ENCODE measurements at places on chromosomes 12 and 14.

DNA sequence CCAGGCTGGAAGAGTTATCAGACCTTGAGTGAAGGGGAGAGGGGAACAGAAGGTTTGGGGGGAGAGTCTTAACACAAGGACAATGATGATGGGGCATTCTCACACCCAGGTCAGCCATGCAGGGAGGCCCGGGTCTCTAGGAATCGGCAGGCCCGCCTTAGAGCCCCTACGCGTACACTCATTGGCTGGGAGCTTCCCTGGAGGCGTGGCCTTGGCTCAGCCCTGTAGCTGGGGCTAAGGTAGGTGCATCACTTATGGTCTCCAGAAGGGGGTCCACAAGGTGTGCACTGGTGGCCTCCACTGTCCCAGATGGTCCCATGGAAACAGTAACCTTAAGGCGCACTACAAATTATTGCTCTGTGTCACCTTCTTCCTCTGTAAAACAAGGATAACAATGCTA lies 660.1 kb downstream of the MED13L start:
- DNase-seq = no peak

DNA sequence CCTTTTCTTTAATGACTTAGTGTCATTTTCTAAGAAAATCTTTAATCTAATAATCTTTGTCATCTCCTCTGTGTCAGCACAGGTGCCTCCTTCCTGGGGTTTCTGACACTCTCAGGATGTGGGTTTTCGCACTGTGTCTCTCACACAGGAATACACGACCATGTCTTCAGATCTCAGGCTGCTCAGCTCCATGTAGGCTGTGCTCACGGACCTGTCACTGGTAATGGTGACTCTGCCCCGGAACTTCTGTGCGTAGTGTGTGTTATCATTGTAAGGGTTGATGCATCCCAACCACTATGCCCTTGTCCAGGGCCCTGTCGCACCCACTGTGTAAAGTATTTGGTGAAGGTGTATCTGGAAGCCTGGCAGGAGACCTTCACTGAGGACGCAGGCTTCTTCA lies 647.8 kb downstream of the TMEM121 start:
- no peak for DNase-seq

- peak; percentile 58 for DNase-seq
Observed at GRCh38 chr12:25056011-25056410, 107.1 kb upstream of the BCAT1 start.

DNA sequence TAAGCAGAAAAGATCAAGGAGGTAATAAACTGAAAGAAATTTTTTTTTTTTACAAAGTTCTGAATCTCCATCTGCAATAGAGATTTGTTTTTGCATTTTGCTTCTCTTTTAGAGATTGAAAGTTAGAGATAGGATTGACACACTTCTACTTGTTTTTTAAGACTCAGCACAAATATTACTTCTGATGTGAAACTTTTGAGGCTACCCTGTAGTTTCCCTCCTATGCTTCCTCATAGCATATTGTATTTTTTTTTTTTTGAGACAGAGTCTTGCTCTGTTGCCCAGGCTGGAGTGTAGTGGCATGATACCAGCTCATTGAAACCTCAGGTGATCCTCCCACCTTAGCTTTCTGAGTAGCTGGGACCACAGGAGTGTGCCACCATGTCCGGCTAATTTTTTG lies 32.1 kb upstream of the SGPP1 start:
- no peak for DNase-seq

DNA sequence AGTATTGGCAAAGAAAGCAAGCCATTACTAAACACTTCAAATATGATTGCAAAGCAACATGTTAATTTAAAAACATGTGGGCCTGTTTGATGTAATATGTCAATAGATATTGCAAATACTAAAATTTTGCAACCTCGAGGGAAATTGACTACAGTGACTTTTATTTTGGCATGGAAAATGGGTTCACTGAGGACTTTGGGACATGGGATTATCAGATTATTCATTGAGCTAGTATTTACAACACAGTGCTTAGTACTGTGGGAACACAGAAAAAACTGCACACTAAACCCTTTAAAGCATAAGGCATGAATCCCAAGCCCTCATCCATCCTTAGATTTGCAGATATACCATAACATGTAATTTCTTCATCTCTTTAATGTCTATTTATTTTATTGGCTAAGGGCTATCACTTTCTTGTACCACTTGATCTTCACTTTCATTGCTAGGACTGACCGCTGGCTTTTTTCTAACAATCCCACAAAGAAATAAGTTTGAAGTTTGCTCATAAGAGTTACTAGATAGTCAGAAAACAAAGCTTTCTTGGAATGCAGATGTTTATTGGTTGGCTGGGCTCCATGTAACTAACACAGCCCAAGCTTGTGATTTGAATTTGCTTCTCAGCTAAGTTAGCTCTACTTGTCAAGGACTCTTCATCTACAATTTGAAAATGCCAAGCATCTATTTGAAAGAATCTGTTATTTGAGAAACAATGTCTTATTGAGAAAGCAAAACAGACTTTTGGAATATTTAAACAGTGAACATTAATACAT lies 48.7 kb downstream of the PPFIBP1 start:
- no peak for DNase-seq

DNA sequence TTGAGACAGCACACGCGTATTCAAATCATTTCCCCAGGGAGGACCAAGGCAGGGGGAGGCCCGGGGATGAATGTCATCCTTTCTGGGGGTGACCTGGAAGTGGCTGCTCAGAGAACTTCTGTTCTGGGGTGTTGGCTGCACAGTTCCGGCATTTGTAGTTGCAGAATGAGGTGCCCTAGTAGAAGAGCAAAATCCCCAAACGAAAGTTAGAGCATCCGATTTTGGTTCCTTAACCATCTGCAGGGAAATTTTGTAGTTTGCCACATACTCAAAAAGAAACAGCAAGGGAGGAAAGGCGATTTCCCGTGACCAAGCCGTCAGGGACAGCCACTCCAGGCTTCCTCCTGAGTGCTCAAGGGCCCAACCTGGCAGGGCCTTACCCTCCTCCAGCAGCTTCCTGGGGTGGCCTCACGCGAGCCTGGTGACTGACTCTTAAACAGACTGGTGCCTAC lies 13.0 kb upstream of the TRAF3 start:
- no peak for DNase-seq

Data from NAMALWA (cell line).